ENCODE measurements at places on chromosomes 16 and 17. TPM values are rescaled to one million over a fixed set of nuclear protein-coding genes. Genes with fewer than 3 reads are reported as not detected.
A peak's percentile ranks its signal among the peaks of the same experiment; 100 is the strongest.

The CFAP97D1 gene
- total RNA-seq, result not detected

- no peak overlapping the region for H3K4me3 ChIP-seq
- no peak overlapping the region for H3K27ac ChIP-seq
- DNase-seq, result no peak
- H3K36me3 ChIP-seq, result no peaks in the 10 kb centered on the region
- H3K27me3 ChIP-seq, result no peaks in the 10 kb centered on the region
- peaks cover 1% of the 10 kb centered on the region for H3K4me1 ChIP-seq
Measured at GRCh38 chr17:41018541-41018940, 8.5 kb downstream of the KRTAP1-5 start.

- DNase-seq, result no peak
- no peaks in the 10 kb centered on the region for H3K36me3 ChIP-seq
- H3K27ac ChIP-seq, result no peak overlapping the region
- H3K27me3 ChIP-seq, result no peaks in the 10 kb centered on the region
Measured at GRCh38 chr16:27383556-27384243, 18.3 kb upstream of the IL21R start.

GRCh38 chr16:12853972-12854371, 47.4 kb upstream of the SHISA9 start:
- DNase-seq, result no peak
- no peaks in the 10 kb centered on the region for H3K36me3 ChIP-seq
- H3K27me3 ChIP-seq, result no peaks in the 10 kb centered on the region
- no peaks in the 10 kb centered on the region for H3K4me1 ChIP-seq

The CBX2 gene
- total RNA-seq, result 2.2 TPM

DNA sequence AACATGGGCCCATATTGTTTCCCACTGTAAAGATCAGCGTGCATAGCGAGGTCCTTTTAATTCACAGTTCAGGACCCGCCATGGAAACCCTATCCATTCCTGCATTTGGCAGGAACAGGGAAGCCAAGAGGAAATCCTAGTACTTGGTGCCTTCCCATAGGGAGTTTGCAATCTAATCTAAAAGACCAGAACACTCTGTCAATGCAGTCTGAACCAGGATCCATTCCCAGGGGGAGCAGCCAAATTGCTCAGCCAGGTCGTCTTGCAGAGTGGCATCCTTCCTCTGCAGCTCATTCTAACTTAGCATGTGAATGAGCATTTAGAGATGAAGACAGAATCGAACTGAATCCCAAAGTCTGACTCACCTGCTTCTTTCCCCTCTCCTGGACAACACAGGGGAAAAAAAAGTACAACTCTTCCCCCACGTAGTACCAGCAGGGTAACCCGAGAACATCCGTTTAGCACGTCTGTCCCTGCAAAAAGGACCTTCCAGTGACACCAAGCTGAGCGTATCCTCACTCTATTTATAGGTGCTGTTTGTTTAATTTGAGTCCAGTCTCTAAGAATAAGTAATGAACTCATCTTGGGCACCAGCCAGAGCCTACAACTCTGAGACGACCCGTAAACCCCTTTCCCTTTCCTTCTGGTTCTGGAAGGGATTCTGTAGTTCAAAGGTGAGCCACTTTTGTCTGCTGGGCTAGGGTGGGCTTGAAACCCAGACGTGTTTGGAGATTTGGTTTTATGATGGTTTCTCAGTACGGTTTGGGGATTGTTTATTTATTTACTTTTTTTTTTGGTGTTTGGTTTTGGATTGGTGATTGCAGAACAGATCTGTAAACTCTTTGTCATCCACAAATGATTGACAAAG, 74.5 kb downstream of the ERCC4 start:
- H3K27ac ChIP-seq, result no peak overlapping the region
- peaks cover 3% of the 10 kb centered on the region for H3K27me3 ChIP-seq
- no peak overlapping the region for H3K4me3 ChIP-seq

GRCh38 chr16:1152123-1152638, 725 bp upstream of the CACNA1H start:
- peaks cover 12% of the 10 kb centered on the region for H3K4me1 ChIP-seq
- no peak for DNase-seq
- H3K4me3 ChIP-seq, result peak overlapping the region; percentile 10
- no peak overlapping the region for H3K27ac ChIP-seq
- H3K36me3 ChIP-seq, result no peaks in the 10 kb centered on the region

- H3K27ac ChIP-seq, result no peak overlapping the region
- no peaks in the 10 kb centered on the region for H3K36me3 ChIP-seq
- H3K4me3 ChIP-seq, result no peak overlapping the region
- no peak for DNase-seq
- H3K4me1 ChIP-seq, result no peaks in the 10 kb centered on the region
Measured at GRCh38 chr16:17944345-17944744, 392.2 kb downstream of the NPIPA8 start.

DNA sequence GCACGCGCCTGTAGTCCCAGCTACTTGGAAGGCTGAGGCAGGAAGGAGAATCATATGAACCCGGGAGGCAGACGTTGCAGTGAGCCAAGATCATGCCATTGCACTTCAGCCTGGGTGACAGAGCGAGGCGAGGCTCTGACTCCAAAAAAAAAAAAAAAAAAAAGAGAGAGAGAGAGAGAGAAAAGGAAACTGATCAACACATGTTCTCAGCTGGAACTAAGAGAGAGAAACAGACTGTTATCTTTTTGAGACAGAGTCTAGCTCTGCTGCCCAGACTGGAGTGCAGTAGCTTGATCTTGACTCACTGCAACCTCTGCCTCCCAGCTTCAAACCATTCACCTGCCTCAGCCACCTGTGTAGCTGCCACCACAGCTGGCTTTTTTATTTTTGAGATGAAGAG, 60.4 kb downstream of the STH start:
- H3K36me3 ChIP-seq, result peaks cover 13% of the 10 kb centered on the region
- H3K4me1 ChIP-seq, result peaks cover 6% of the 10 kb centered on the region
- no peaks in the 10 kb centered on the region for H3K27me3 ChIP-seq
- no peak for DNase-seq

DNA sequence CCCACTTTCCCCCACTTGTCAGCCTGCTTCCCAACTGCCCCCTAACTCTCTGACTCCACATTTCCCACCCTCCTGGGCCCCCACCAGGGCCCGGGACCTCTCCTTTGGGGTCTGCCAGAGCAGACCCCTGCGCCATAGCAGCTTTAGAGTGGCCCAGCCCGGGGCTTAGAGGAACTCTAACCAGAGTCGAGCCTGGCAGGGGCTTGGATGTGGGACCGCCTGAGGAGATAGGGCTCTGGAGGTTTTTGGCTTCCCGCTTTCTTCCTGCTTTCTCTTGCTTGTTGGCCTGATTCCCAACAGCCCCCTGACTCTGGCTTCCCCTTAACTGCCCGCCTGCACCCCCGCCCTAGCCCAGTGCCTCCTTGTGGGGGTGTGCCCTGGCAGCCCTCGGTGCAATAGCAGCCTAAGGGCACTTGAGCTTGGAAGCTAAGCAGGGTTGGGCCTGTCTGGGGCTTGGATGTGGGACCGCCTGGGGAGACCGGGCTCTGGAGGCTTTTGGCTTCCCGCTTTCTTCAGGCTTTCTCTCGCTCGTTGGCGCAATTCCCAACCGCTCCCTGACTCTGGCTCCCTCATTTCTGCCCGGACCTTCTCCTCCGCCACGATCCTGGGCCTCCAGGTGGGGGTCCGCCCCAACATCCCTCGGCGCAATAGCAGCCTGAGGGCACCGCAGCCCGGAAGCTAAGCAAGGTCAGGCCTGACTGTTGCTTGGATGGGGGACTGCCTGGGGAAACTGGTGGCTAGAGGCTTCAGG, 2292.0 kb downstream of the TP53TG3F start:
- H3K27me3 ChIP-seq, result no peaks in the 10 kb centered on the region
- H3K4me1 ChIP-seq, result no peaks in the 10 kb centered on the region
- H3K27ac ChIP-seq, result no peak overlapping the region

DNA sequence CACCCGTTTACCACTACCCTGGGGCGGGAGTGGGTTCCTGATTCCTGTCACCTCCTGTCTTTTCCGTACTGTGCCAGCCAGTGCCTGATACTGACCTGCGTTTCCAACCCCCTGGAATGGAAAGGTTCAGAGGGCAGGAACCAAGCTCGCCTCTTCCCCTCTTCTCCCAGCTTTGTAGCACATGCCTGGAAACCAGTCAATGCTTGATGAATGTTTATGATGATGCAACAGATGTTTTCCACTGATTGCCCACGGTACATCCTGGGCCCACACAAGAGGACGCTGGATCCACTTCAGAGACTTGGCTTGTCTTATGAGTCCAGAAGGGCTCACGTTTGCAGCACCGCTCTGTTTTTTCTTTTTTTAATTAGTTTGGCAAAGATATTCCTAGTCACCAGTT, 262.0 kb downstream of the CPPED1 start:
- H3K27me3 ChIP-seq, result no peaks in the 10 kb centered on the region
- H3K4me3 ChIP-seq, result no peak overlapping the region
- DNase-seq, result no peak

The CDYL2 gene
- 3.9 TPM for total RNA-seq

- H3K36me3 ChIP-seq, result peaks cover 9% of the 10 kb centered on the region
- peak; percentile 93 for DNase-seq
- no peaks in the 10 kb centered on the region for H3K27me3 ChIP-seq
- no peak overlapping the region for H3K4me3 ChIP-seq
- peaks cover 12% of the 10 kb centered on the region for H3K4me1 ChIP-seq
Measured at GRCh38 chr17:65013613-65014391, 42.7 kb downstream of the GNA13 start.

The HOXB7 gene
- total RNA-seq, result 3.3 TPM

DNA sequence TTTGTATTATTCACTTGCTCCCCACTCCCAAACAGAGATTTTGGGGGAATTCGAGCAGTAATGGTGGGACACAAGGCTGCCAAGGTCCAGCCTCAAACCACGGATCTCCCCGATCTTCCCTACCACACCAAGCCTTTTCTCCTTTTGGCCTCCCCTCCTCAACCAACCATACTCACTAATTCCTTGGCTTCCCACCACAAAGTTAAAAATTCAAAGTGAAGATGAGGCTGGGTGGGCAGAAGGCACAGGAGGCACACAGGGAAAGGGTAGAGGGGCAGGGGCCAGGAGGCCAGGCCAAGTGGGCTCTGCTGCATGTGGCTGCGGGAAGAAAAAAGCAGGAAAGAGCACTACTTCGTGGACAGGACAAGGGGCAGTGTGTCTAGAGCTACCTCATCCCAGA, 15.2 kb downstream of the HOXB4 start:
- peak overlapping the region; percentile 93 for H3K27ac ChIP-seq
- H3K36me3 ChIP-seq, result peaks cover 39% of the 10 kb centered on the region
- no peaks in the 10 kb centered on the region for H3K27me3 ChIP-seq

The CBLN1 gene
- not detected for total RNA-seq

DNA sequence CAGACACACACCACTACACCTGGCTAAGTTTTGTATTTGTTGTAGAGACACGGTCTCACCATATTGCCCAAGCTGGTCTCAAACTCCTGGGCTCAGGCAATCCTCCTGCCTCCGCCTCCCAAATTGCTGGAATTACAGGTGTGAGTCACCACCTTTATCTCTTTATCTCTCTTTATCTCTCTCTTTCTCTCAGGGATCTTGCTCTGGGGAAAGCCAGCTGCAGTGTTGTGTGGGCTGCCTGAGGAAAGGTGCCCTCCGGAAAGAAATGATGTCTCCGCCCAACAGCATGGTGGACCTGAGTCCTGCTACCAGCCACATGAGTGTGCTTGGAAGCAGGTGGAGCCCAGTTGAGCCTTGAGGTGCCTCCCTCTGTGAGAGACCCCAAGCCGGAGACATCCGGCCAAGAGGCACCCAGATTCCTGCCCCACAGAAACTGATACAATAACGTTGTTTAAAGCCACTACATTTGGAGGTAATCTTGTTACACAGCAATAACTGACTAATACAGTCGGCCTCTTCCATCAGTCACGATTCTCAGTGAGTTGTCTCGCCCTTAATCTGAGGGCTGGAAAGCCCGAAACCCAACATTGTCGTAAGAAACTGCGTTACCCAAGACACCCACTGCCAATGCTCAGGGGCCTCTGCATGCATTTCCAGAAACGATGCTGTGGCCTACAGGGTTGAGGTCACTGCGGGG, 68.0 kb upstream of the RPH3AL start:
- H3K36me3 ChIP-seq, result no peaks in the 10 kb centered on the region
- H3K27ac ChIP-seq, result no peak overlapping the region
- H3K4me3 ChIP-seq, result no peak overlapping the region
- H3K27me3 ChIP-seq, result no peaks in the 10 kb centered on the region
- no peak for DNase-seq

The SUZ12 gene
- total RNA-seq, result 12.2 TPM

DNA sequence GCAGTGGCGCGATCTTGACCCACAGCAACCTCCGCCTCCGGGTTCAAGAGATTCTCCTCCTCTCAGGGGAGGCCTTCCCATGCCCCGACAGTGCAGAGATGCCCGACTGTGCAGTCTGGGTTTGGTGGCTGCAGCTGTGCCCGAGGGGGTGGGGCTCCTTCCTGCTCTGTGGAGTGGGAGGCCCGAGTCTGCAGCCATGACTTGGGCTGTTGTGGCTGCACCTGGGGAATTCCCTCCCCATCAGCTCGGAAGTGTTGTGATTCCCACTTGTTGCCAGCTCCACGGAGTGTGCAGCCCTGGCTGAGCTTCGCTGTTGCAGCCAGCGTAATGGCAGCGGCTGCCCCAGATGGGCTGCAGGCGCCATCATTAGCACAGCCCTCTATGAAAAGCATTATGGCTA, 66.4 kb upstream of the SMIM36 start:
- no peaks in the 10 kb centered on the region for H3K27me3 ChIP-seq
- H3K27ac ChIP-seq, result peak overlapping the region; percentile 63
- H3K4me1 ChIP-seq, result peaks cover 11% of the 10 kb centered on the region
- H3K4me3 ChIP-seq, result no peak overlapping the region

Data from IMR-90 (cell line).